ENCODE measurements at places on chromosomes 3 and 15. TPM values are rescaled to one million over a fixed set of nuclear protein-coding genes. Genes with fewer than 3 reads are reported as not detected.

Gene EID1
- 225 TPM for total RNA-seq

Gene ATP13A3
- total RNA-seq, result 40.1 TPM

Gene ALPK3
- total RNA-seq, result 1.1 TPM

Gene PRTG
- total RNA-seq, result 0.99 TPM

Gene TGM4
- total RNA-seq, result 0.14 TPM

Gene CHRNA5
- total RNA-seq, result 1.9 TPM

DNA sequence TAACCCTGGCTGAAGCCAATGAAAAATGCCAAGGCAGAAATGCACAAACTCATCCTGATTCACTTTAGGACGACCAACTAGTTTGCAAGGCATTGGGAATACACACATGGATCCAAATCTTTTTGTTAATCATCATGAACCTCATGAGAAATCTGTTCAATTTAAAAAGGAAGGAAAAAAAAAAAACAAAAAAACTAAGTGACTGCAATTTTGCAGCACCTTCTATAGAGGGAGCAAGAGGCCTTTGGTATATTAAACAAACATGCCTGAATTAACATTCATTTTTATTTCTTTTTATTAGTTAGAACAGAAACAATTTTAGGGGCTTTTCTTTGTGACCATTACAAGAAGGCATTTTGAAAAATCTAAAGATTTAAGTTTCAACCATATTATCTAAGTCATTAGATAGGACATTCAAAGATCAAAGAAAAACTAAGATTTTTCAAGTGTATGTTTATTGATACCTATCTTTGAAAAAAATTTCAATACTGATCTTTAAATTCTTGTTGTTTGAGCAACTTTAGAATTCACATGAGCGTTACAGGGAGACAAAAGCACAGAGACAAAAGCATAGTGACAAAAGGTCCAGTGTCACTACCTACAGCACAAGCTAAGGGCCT is 182.4 kb downstream of the CBLB start:
- H3K27ac ChIP-seq, result no peak overlapping the region
- H3K4me3 ChIP-seq, result no peak overlapping the region
- H3K4me1 ChIP-seq, result no peaks in the 10 kb centered on the region

- H3K27me3 ChIP-seq, result peaks cover 6% of the 10 kb centered on the region
- H3K4me3 ChIP-seq, result peak overlapping the region; percentile 20
- H3K27ac ChIP-seq, result no peak overlapping the region
- DNase-seq, result no peak
- no peaks in the 10 kb centered on the region for H3K36me3 ChIP-seq
Measured at GRCh38 chr15:41881920-41882688, 11.7 kb downstream of the SPTBN5 start.

Measured in thymus (tissue), 14 donors.